ENCODE measurements at places on chromosomes 16 and 17. TPM values are rescaled to one million over a fixed set of nuclear protein-coding genes. Genes with fewer than 3 reads are reported as not detected.

The DPEP2 gene
- not detected for polyA plus RNA-seq

The VAT1 gene
- 269 TPM for polyA plus RNA-seq

The KRTAP4-9 gene
- not detected for polyA plus RNA-seq

The RHBDL1 gene
- polyA plus RNA-seq, result 8.1 TPM

The RTN4RL1 gene
- polyA plus RNA-seq, result 0.09 TPM

All from H1 (cell line).